Testis (tissue), 5 donors: ENCODE measurements at places on chromosomes 12 and 14. TPM values are rescaled to one million over a fixed set of nuclear protein-coding genes. Genes with fewer than 3 reads are reported as not detected.

The CIDEB gene
- total RNA-seq: 3.8 TPM

The DEPDC4 gene
- total RNA-seq: 8.0 TPM

The PRR13 gene
- total RNA-seq: 43.4 TPM

The ZDHHC22 gene
- 1.7 TPM for total RNA-seq

The SLCO1B1 gene
- total RNA-seq: 0.24 TPM

The KRT6A gene
- total RNA-seq: 0.19 TPM

The PTPRR gene
- 0.24 TPM for total RNA-seq

The SSPN gene
- total RNA-seq: 25.5 TPM

The ANO4 gene
- 9.5 TPM for total RNA-seq

The CBLN3 gene
- 13.5 TPM for total RNA-seq

The RNASE7 gene
- total RNA-seq: 0.43 TPM

The ARL6IP4 gene
- total RNA-seq: 169 TPM

The MYF5 gene
- not detected for total RNA-seq

The RFX4 gene
- total RNA-seq: 86.4 TPM

The HIGD1C gene
- not detected for total RNA-seq

The CCDC184 gene
- 6.9 TPM for total RNA-seq

The POMT2 gene
- 127 TPM for total RNA-seq

The C12orf57 gene
- 143 TPM for total RNA-seq

The PNN gene
- 78.5 TPM for total RNA-seq

The POLR3B gene
- 15.3 TPM for total RNA-seq

The RNASE2 gene
- not detected for total RNA-seq

The NDUFB1 gene
- total RNA-seq: 151 TPM

The CD163L1 gene
- 14.1 TPM for total RNA-seq

The SOX5 gene
- total RNA-seq: 29.2 TPM

The OR4E2 gene
- total RNA-seq: 0.19 TPM

The IKBIP gene
- 7.4 TPM for total RNA-seq

The DTX1 gene
- 22.8 TPM for total RNA-seq

The TAMALIN gene
- 10.4 TPM for total RNA-seq

The TEDC1 gene
- total RNA-seq: 16.7 TPM

The UBC gene
- 1,458 TPM for total RNA-seq

The RFLNA gene
- 0.68 TPM for total RNA-seq

The CORO1C gene
- total RNA-seq: 73.4 TPM

The WNT1 gene
- 1.4 TPM for total RNA-seq

The ADGRD1 gene
- 42.8 TPM for total RNA-seq

The OVCH1 gene
- total RNA-seq: 0.43 TPM

The CPSF6 gene
- total RNA-seq: 72.2 TPM

The COCH gene
- total RNA-seq: 5.0 TPM

The C12orf42 gene
- total RNA-seq: 22.5 TPM

The BATF gene
- total RNA-seq: 0.63 TPM

The ITGA7 gene
- total RNA-seq: 26.4 TPM

The INHBC gene
- total RNA-seq: 3.1 TPM

The NT5DC3 gene
- 25.4 TPM for total RNA-seq

The DNAH10 gene
- 15.4 TPM for total RNA-seq

The NAA25 gene
- total RNA-seq: 31.8 TPM

The RNF212B gene
- total RNA-seq: 23.2 TPM

The HPD gene
- total RNA-seq: 5.9 TPM

The MGST1 gene
- total RNA-seq: 14.0 TPM

The ACOT6 gene
- total RNA-seq: 1.2 TPM

The MIPOL1 gene
- total RNA-seq: 38.8 TPM

The GALC gene
- total RNA-seq: 100 TPM

The DAO gene
- total RNA-seq: 0.79 TPM

The KSR2 gene
- total RNA-seq: 2.4 TPM

The COX8C gene
- total RNA-seq: 39.1 TPM

The SERPINA10 gene
- not detected for total RNA-seq

The PUS7L gene
- total RNA-seq: 9.7 TPM

The ADSS1 gene
- total RNA-seq: 79.4 TPM

The PRR4 gene
- total RNA-seq: 8.4 TPM

The CAPZA3 gene
- 52.6 TPM for total RNA-seq

The ASPG gene
- total RNA-seq: 2.7 TPM
